ENCODE measurements at places on chromosomes 3 and 15.

- DNase-seq, result no peak
Measured at GRCh38 chr15:57647791-57648130, 56.1 kb downstream of the MYZAP start.

- no peak for DNase-seq
Measured at GRCh38 chr15:28219116-28219515, 102.9 kb downstream of the HERC2 start.

DNA sequence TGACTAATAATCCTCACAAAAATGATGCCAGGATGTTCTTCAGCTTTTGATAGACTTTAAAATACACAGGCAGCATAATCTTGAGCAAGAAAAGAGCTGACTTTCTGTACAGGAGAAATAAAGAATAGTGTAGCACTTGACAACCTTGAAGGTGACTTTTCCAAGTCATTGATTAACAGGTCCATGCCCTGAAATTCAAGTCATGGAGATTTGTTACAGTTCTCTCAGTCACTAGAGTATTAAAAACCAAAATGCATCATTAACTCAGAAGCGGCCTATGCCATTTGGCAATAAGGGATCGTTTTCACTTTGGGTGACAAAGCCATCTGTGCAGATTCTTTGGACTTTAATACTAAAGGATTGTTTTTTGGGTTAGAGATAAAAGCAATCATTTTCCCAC lies 692.7 kb upstream of the SGO1 start:
- no peak for DNase-seq

GRCh38 chr15:64092864-64093626 lies 593 bp downstream of the CIAO2A start:
- peak; percentile 52 for DNase-seq

DNA sequence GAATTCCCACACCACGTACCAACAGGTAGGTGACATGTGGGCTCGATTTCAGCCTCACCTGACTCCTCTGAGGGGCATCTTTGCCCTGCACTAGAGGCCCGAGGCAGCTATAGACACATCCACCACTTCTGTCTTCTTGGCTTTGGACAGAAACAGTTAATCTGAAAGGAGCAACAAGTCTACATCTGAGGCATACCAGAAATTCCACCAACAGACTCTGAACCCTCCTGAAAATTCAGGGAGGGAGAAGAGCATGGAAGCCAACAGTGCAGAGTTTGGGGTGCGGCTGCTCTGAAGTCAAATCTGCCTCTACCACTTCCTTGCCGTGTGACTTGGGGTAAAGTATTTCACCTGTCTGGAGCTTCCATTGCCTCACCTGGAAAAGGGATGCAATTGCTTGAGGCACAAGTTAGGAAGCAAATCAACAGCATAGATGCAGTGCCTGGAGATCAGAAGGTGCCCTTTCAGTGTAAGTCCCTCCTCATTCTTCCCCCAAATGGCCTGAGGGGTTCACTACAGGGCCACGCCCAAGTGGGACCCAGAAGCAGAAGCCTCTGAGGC lies 119.8 kb downstream of the SHQ1 start:
- DNase-seq, result no peak

DNA sequence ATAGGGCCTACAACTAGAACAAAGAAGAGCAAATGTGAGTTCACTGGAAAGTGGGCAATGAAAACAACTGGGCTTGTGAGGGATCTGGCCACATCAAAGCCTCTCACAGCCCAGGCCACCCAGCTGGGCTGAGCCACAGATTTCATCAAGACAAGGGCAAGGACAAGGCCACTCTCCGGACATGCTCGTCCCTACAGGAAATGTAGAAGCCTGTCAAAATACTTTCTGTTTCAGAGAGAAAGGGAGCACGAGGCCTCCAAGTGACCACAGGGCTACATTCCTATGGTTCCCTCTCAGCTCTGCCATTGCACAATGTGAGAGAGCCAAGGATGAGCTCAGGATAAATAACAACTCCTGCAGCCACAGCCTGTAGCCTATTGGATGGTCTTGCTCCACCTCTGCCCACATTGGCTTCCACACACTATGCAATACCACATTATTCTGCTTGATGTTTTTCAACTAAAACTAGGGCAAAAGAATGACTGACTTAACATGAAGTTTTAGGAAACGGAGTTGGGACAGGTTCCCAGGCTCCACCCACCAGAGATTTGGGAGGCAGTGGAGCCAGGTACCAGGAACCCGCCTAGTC lies 12.1 kb downstream of the TBC1D2B start:
- DNase-seq, result peak; percentile 96

DNA sequence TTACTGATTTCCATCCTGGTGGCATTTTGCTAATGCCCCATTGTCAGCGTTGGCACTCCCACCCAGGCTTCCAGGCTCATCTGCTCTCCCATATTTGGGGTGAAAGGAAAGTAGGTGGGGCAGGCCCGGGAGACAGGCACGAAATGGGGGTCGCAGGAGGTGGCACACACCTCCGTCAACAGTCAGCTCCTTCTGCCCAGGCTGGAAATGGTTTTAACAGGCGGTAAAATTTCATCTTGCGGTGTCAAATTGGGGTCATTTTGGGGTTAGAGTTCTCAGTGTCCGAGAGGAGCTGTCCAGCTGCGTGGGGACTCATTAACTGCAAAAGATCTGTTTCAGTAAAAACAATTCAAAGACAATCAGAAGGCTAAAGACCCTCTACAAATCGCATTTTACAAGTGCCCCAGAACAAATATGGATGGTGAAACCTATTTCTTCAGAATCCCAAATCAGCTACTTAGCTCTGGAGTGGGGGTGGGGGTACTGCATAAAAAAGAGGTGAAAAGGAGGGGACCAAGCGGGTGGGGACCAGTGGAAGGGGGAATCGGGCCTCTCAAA lies 4.2 kb upstream of the MEIS2 start:
- DNase-seq, result no peak
